Activated CD4-positive, alpha-beta T cell treated with anti-CD3 and anti-CD28 coated beads, Interleukin-10, Interleukin-2, amounts not matched to agents 100 ng/mL and 50 ng/mL, durations not matched to agents 16 hours and 8 hours (primary cell): ENCODE measurements at places on chromosomes 1 and 21.

DNA sequence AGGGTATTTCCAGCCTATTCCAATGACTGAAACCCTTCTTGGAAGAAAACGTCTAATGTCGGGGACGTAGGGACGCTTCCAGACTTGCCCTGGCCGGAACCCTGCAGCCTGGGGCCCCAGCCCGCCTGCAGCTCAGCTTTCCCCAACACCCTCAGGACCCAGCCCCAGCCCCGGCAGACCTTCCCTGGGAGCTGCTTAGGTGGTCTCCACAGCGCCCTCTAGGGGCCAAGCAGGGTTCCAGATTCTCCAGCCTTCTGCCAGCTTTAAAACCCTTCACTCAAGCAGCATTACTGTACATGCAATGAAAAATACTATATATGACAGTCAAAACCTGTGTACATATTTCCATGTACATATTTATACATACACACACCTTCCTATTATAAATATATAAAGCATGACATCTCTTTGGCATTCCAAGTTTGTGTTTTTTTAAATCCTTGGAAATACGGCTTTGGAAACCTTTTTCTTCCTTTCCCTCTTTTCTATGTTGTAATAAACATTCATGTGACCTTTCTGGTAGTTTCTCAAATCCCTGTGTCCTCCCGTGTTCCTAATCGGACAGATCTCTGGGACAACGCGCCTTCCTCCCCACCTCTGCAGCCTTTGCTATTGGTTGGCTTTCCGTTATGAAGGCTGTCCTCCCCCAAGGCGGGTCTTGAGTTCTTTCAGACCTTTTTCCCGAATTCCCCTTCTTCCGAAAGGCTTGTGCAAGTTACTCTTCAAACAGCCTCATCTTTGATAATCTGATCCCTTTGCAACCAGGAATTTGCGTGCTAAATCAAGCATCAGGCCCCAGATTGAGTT, 60.3 kb downstream of the STUM start:
- peak; percentile 72 for DNase-seq

- DNase-seq: no peak
These were observed 3.9 kb downstream of the FBXO44 start for GRCh38 chr1:11658542-11658941.

DNA sequence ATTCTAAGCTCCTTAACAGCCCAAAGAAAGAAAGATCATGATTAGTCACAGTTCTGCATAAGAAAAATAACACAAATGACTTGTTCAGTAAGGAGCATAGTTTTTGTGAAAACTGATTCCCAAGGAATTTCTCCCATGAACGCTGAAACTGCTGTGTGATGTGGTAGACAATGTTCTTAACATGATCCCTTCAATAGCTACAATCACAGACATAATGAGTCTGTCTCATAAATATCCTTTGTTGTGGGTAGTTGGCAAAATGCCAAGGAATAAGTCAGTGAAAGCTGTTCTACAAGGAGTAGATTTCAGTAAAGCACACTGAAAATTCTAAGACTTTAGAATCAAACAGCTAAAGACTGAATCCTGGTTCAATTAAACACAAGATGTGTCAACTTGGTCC, 404.8 kb downstream of the HLX start:
- DNase-seq: no peak

DNA sequence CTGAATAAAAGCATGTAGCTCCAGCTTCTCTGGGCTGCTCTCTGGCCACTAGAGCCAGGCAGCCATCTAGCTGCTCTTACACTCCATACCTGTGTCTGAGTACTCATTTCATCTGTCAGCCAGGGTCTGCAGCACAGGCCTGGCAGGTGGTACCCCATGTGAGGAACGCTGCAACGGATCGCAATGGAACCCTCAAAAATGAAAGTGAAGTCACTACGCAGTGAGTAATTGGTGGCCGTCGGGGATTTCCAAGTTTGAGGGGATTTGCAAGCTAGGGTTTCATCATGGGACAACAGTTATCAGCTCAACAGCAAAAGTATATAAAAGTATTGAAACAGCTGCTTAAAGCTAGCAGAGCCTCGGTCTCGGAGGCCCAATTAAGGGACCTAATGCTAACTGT, 186.7 kb downstream of the HFM1 start:
- DNase-seq: no peak

DNA sequence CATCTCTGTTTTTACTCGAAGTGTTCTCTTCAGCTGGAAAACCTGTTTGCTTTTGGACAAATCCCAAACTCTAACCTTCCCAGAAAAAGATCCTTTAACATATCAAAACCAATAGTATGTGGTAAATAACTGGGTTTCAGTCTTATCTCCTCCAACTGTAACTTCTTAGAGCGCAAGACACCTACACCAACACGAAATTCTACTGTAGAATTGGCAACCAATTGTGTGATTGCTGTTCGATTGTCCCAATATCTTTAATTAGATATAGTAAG, 5.8 kb upstream of the MPZL1 start:
- DNase-seq: no peak

GRCh38 chr1:110736900-110737605, 62.3 kb upstream of the KCNA3 start:
- no peak for DNase-seq

GRCh38 chr1:94271373-94271772, 34.0 kb upstream of the ARHGAP29 start:
- DNase-seq: no peak

DNA sequence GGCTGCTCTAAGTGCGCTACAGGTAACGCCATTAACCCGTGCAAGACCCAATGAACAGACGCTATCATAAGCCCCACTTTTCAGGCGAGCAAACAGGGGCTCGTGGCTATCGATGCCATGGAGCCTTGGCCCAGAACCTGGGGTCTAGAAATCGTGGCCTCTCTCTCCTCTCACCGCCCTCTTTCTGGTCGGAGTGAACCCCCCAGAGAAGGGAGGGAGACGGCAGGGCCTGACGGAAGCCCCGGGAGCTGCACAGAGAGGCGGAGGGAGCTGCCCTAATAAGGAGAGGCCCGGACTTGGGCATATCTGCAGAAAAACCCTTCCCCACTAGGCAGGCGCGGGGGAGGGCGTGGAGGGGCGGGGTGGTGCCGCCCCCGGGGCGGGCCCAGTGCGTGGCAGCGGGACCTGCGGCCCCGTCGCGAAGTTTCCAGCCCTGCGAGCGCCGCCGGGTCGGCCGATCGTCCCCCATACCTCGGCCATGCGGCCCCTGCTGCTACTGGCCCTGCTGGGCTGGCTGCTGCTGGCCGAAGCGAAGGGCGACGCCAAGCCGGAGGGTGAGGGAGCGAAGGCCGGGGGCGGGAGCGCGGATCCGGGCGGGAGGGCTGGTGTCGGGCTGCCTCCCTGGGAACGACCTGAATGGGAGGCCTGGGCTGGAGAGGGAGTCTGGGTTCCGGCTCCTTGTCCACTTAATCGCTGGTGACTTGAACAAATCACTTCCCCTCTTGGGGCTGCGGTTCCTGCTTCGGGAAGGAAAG, at the start of gene PLOD1:
PLOD1 (plus strand) TSS at position 416 of the 755 bp plus-strand sequence; CDS start at position 479, 63 bp downstream.
- peak; percentile 93 for DNase-seq

- no peak for DNase-seq
These were observed 80.0 kb downstream of the LHX4 start for GRCh38 chr1:180310095-180310494.

GRCh38 chr1:209526137-209526536, 57.4 kb upstream of the CAMK1G start:
- DNase-seq: no peak
